Immature natural killer cell (primary cell): ENCODE measurements at places on chromosomes 1 and 21. TPM values are rescaled to one million over a fixed set of nuclear protein-coding genes. Genes with fewer than 3 reads are reported as not detected.

DNA sequence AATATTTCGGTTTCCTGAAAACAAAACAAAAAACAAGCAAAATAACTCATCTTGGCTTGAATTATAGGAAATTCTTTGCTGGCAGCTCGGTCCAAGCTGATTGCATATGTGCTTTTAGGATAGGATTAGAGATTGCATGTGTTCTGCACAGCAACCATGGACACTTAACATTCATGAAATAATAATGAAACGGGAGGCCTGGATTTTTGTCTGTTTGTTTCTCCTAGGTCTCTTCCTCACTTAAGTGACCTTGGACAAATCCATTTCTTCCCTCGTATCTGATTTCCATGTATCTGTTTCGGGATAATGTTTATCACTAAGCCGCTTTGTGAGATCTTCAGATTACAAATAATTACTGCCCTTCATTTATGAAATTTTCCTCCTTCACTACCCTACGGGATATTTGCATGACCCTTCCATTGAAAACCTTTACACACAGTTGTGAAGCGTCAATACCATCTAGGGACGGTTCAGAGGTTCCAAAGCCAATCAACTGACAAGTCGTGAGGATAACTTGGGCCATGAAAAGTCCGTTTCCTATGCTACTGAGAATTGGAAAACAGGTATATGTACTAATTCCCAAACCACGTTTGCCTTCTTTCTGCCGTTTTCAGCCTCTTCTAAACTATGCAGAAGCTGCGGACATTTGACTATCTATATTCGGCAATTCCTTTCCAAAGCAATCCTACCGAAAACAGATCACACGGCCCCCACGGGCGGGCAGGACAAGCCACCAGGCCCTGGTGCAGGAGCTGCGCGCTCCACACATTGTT, 1.3 kb upstream of the H3-3A start:
- H3K36me3 ChIP-seq = peaks cover 30% of the 10 kb centered on the region
- peaks cover 18% of the 10 kb centered on the region for H3K27me3 ChIP-seq
- H3K4me3 ChIP-seq = peak overlapping the region; percentile 89
- peaks cover 42% of the 10 kb centered on the region for H3K4me1 ChIP-seq
- H3K27ac ChIP-seq = peak overlapping the region; percentile 96
- peak; percentile 19 for DNase-seq

DNA sequence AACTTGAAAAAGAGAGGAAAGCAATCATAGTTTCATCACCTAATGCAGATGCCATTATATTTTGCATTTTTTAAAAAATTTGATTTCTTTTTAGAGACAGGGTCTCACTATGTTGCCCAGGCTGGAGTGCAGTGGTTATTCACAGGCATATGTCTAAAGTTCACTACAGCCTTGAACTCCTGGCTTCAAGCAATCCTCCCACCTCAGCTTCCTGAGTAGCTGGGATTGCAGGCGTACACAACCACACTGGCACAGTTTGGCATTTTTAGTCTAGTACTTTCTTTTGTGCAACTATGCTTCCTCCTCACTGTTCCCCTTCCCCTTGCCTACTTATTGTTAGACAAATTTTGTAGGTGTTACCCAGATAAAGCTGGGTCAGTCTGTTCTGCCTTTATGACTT, 18.0 kb downstream of the RHOU start:
- H3K36me3 ChIP-seq = peaks cover 13% of the 10 kb centered on the region
- no peak overlapping the region for H3K4me3 ChIP-seq
- peaks cover 13% of the 10 kb centered on the region for H3K4me1 ChIP-seq

- H3K4me3 ChIP-seq = peak overlapping the region; percentile 66
These were observed 57.6 kb upstream of the TMPRSS2 start for GRCh38 chr21:41565550-41565949.

Gene CD48
- 202 TPM for polyA plus RNA-seq
